ENCODE measurements at places on chromosomes 11 and 22.

- no peak for DNase-seq
Observed at GRCh38 chr11:105937331-105937730, 84.7 kb downstream of the MSANTD4 start.

- no peak for DNase-seq
Observed at GRCh38 chr11:95908826-95909225, 15.1 kb downstream of the MTMR2 start.

GRCh38 chr11:74611369-74611861 is 19.0 kb downstream of the POLD3 start:
- DNase-seq, result no peak

GRCh38 chr11:38990841-38991240 is 2392.8 kb upstream of the RAG2 start:
- no peak for DNase-seq

DNA sequence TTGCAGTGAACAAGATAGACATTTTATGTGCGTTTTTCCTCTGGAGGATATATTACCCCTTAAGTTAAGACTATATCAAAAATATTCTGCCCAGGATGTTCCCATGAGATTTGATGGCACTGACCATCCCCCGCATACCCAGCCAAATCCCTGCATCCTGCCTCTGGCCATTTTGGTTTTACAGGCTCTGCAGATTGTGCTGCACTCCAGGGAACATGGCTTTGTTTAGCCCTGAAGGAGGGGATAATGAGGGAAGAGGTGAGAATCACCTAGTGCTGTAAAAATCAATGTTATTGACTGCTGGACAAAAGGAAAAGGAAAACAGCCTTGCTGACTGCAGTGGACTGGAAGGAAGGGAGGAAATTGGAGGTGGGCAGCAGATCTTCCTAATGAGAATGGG is 717.4 kb downstream of the DLG2 start:
- DNase-seq, result no peak

DNA sequence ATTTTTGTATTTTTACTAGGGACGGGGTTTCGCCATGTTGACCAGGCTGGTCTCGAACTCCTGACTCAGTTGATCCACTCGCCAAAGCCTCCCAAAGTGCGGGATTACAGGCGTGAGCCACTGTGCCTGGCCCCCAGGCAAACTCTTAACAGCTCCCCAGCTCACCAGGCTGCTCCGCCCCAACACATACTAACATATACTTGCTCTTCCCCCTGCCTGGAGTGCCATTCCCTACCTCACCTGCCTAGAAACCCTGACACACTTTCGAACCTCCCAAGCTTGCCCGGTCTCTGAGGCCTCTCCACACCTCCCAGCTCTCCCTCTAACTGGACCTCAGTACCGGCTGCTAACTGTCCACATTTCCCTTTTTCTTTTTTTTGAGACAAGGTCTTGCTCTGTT is 8.5 kb downstream of the MAP4K2 start:
- DNase-seq, result no peak

- no peak for DNase-seq
Observed at GRCh38 chr11:94545264-94546161, 1.8 kb downstream of the FUT4 start.

DNA sequence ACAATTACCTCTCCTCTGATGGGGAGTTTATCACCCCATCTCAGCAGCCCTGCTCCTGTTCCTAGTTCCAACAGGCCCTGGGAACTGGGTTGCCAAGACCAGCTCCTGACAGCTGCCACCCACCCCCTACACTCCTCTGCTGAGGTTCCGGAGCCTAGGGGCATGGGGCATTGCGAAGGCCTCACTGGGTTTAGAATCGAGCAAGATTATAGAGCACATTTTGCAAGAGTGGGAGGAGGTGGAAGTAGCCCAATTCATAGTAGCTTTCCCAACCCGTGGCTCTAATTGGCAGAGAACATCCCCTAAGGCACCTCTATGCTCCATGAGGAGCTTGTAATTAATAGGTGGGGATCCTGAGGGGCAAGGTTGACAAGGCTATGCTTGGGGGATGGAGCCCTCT is 23.0 kb downstream of the MYEOV start:
- DNase-seq, result no peak

Data from NCI-H345 (cell line).